ENCODE measurements at places on chromosomes 3 and 15. TPM values are rescaled to one million over a fixed set of nuclear protein-coding genes. Genes with fewer than 3 reads are reported as not detected.

The TRPC1 gene
- 5.6 TPM for total RNA-seq

The SPESP1 gene
- 5.0 TPM for total RNA-seq

The DLEC1 gene
- total RNA-seq: 5.3 TPM

The HYAL1 gene
- 41.3 TPM for total RNA-seq

The IGSF11 gene
- total RNA-seq: 0.06 TPM

GRCh38 chr3:127786353-127787070 is 35.8 kb downstream of the MGLL start:
- H3K27ac ChIP-seq: peak overlapping the region; percentile 10
- peak; percentile 79 for DNase-seq
- H3K36me3 ChIP-seq: no peaks in the 10 kb centered on the region
- H3K27me3 ChIP-seq: no peaks in the 10 kb centered on the region
- peaks cover 29% of the 10 kb centered on the region for H3K4me1 ChIP-seq

GRCh38 chr3:126557415-126557745 is 1.4 kb downstream of the C3orf22 start:
- no peaks in the 10 kb centered on the region for H3K4me1 ChIP-seq
- H3K27ac ChIP-seq: no peak overlapping the region
- no peak for DNase-seq

DNA sequence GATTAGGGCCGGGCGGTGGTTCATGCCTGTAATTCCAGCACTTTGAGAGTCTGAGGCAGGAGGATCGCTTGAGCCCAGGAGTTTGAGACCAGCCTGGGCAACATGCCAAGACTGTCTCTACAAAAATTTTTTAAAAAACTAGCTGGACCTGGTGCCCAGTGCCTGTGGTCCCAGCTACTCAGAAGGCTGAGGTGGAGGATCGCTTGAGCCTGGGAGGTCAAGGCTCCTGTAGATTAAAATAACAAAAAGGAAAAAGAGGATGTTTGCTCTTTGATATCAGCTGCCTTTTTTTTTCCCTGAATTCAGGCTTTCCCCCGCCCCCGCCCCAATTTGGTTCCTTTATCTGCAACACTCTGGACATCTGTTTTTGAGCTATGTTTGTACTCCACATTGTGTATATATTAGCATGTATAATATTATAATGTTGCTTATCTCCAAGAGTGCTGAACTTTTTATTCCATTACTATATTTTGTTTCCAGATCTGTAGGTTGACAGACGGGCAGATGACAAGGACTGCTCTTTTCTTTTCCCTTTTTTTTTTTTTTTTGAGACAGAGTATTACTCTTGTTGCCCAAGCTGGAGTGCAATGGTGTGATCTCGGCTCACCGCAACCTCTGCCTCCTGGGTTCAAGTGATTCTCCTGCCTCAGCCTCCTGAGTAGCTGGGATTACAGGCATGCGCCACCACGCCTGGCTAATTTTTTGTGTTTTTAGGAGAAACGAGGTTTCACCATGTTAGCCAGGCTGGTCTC is 4.6 kb downstream of the SNAP23 start:
- peak overlapping the region; percentile 70 for H3K27ac ChIP-seq
- no peaks in the 10 kb centered on the region for H3K27me3 ChIP-seq
- peaks cover 91% of the 10 kb centered on the region for H3K4me1 ChIP-seq
- DNase-seq: no peak

- no peak overlapping the region for H3K27ac ChIP-seq
- no peak overlapping the region for H3K4me3 ChIP-seq
- no peak for DNase-seq
- H3K27me3 ChIP-seq: no peaks in the 10 kb centered on the region
- H3K4me1 ChIP-seq: peaks cover 13% of the 10 kb centered on the region
- peaks cover 4% of the 10 kb centered on the region for H3K36me3 ChIP-seq
These were observed 13.2 kb downstream of the INO80 start for GRCh38 chr15:41102854-41103253.

GRCh38 chr3:13072239-13072599 is 1.0 kb downstream of the IQSEC1 start:
- no peak overlapping the region for H3K27ac ChIP-seq
- H3K4me3 ChIP-seq: no peak overlapping the region
- H3K36me3 ChIP-seq: no peaks in the 10 kb centered on the region
- peaks cover 30% of the 10 kb centered on the region for H3K27me3 ChIP-seq
- no peak for DNase-seq

- peak overlapping the region; percentile 59 for H3K4me3 ChIP-seq
- DNase-seq: peak; percentile 7
- peak overlapping the region; percentile 58 for H3K27ac ChIP-seq
- H3K36me3 ChIP-seq: no peaks in the 10 kb centered on the region
- peaks cover 14% of the 10 kb centered on the region for H3K4me1 ChIP-seq
These were observed 453 bp downstream of the ZDHHC23 start for GRCh38 chr3:113948015-113948917.

DNA sequence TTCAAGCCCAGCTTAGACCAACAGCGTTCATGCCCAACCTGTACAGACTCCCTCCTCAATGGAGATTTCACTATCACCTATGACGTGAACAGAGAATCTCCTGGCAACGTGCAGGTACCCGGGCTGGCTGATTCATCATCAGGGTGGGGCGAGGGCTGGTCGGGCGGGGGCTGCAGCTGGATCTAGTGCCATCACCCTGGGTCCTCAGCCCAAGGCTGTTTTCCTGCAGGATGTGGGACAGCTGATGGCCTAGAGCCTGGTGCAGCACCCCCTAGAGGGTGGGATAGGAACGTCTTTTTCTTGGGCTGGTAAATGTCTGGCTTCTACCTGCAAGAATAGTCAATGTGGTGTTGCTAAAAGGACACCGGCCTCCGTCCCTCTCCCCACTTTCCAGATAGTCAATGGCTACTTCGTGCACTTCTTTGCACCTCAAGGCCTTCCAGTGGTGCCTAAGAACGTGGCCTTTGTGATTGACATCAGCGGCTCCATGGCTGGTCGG is 4.4 kb downstream of the ITIH3 start:
- H3K36me3 ChIP-seq: no peaks in the 10 kb centered on the region
- no peaks in the 10 kb centered on the region for H3K27me3 ChIP-seq
- no peak overlapping the region for H3K27ac ChIP-seq
- DNase-seq: no peak
- H3K4me1 ChIP-seq: no peaks in the 10 kb centered on the region
- H3K4me3 ChIP-seq: no peak overlapping the region

DNA sequence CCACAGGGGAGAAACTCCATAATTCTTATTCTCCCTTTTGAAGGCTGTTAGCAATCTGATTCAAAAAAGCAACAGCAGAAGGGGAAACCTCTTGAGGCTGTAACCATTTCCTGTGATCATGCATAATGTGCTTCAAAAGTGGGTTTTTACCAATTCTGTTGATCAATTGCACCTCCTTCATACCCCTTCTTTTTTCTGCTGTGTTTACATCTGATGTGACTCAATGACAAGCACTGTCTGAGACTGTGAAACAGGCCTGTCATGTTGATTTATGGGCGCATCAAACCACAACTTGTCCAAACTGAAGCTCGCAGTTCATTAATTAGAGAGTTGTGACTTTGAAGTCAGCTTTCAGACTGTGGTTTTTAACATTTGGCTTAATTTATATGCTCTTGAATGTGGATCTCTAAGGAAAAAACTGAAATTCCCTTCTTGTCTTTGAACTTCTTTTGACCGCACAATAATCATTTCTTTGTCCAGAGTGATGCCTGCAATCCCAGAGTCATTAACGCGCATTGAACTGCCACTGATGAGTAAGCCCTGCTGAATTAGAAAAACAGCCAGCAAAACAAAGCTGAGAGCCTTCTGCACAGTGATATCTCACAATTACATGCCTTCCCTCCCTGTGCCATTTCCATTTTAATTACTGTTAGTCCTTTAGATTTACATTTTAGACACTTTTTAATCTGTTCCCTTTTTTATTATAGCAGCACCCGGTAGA is 532.8 kb downstream of the FOXP1 start:
- peaks cover 58% of the 10 kb centered on the region for H3K36me3 ChIP-seq
- H3K4me1 ChIP-seq: peaks cover 28% of the 10 kb centered on the region
- H3K4me3 ChIP-seq: no peak overlapping the region
- DNase-seq: no peak

- no peak for DNase-seq
- no peaks in the 10 kb centered on the region for H3K4me1 ChIP-seq
- no peaks in the 10 kb centered on the region for H3K27me3 ChIP-seq
- H3K4me3 ChIP-seq: peak overlapping the region; percentile 77
- no peaks in the 10 kb centered on the region for H3K36me3 ChIP-seq
These were observed 1.0 kb downstream of the ZFAND6 start for GRCh38 chr15:80060356-80061006.

- H3K27me3 ChIP-seq: no peaks in the 10 kb centered on the region
- H3K27ac ChIP-seq: no peak overlapping the region
- H3K4me3 ChIP-seq: no peak overlapping the region
- no peaks in the 10 kb centered on the region for H3K4me1 ChIP-seq
These were observed 62.9 kb upstream of the SPRED1 start for GRCh38 chr15:38189671-38190295.

Data from left lung (tissue), 14 donors.